ENCODE measurements at places on chromosomes 7 and 10. TPM values are rescaled to one million over a fixed set of nuclear protein-coding genes. Genes with fewer than 3 reads are reported as not detected.

The OAT gene
- 70.2 TPM for total RNA-seq

The PLEKHA8 gene
- total RNA-seq = 16.4 TPM

The WEE2 gene
- total RNA-seq = not detected

The CAMK2B gene
- total RNA-seq = 0.27 TPM

The LRRN3 gene
- 0.32 TPM for total RNA-seq

The DPYSL4 gene
- total RNA-seq = not detected

The CTAGE4 gene
- 63.3 TPM for total RNA-seq

The MYOF gene
- 46.8 TPM for total RNA-seq

The NET1 gene
- total RNA-seq = 90.0 TPM

The MBLAC1 gene
- total RNA-seq = not detected

DNA sequence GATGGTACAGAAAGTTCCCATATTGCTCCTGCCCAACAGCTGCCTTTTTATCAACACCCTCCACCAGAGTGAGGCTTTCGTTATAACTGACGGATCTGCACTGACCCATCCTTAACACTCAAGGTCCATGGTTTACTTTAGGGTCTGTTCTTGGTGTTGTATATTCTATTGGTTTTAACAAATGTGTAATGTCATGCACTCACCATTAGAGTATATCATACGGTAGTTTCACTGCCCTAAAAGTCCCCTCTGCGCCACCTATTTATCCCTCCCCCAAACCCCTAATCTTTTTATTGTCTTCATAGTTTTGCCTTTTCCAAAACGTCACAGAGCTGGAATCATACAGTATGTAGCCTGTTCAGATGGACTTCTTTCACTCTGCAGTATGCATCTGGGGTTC, 102.8 kb upstream of the TNS3 start:
- DNase-seq = no peak

GRCh38 chr7:44073664-44074348, 8.4 kb upstream of the PGAM2 start:
- DNase-seq = peak; percentile 91

DNA sequence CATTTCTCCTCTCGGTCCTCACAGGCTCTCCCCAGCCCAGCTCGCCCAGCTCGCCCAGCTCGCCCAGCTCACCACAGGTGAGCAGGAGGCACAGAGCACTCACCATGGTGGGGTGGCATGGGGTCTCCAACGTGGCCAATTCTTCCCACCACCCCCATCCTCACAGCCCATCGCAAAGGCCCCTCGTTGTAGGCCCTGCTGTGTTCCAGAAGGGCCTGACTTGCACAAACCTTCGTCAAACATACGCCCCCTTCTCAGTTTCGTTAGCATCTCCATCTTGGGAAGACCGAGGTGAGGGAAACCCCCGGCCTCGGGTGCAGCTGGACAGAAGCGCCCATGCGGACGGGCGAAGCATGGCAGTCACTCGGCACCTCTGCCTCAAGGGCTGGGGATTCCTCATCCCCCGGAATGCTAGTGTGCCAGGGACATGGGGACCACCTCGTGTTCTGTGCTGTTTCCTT, 304.6 kb downstream of the TNS3 start:
- DNase-seq = no peak

DNA sequence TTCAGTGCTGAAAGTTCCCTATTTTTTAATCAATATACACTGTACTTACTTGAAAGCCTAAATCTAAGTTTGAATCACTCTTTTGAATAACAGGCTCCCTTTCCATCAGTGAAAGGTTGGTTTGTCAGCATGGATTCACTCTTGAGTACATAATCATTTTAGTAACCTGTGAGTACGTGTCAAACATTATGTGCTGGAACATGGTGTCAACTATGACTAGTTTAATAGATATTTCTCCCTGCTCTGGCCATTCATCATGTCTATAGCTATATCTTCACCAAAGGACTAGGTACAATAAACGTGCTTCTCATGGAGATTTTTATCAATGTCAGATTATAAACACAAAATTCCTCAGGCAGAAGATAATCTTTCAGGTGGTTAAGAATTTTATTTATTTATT, 61.7 kb upstream of the MDFIC start:
- DNase-seq = no peak

DNA sequence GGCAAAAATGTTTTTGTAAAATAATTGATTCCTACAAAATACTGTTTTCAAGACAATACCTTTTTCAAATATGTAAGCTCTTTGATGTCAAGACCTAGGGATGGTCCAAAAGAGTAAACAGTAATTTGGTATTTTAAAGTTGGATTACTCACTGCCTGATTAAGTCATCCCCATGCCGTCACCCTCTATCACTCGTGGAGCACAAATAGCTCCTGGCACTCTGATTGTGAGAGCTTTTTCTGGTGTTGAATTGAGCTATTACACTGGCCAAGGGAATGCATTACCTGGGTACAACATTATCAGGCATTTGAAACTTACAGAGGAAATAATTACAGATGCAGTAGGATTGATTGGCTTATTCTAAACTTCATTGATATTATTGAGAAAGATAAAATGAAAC, 231.9 kb upstream of the GRM3 start:
- DNase-seq = no peak

DNA sequence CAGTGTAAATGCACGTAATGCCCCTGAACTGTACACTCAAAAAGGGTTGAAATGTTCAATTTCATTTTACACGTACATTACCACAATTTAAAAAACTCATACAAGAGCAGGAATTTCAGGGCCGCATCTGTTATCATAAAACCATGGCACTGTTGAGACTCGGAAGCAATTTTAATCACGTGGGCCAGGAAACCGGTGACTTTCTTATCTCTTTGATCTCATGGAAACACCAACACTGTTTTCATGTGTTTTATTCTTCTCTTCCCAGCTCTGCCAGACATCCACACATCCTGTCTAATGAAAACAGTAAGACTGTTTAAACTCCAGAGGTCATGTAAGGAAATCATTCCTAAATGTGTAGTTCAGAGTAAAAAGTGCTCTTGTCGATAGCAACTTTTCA, 35.9 kb downstream of the PTPRE start:
- DNase-seq = no peak

GRCh38 chr10:21157664-21158063, 260.6 kb upstream of the NEBL start:
- DNase-seq = no peak

DNA sequence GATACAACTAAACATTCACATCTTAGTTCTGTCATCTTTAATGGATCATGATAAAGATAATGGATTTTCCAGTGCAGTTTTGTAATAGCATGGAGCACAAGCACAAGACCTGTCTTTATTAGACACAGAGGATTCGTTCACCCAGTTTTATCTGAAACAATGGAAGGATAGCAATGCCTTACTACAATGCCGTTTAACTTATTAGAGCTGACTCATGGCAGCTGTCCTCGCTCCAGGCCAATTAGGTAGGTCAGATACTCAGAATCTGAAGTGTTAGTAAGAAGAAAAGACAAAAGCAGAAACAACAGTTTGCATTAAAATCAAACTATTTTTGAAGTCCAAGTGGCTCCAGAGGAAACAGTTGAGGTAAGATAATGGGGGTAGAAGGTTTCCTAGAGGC, 12.8 kb downstream of the OR13A1 start:
- DNase-seq = no peak

- peak; percentile 26 for DNase-seq
Measured at GRCh38 chr10:22620140-22620857, 94.1 kb downstream of the PIP4K2A start.

- DNase-seq = no peak
Measured at GRCh38 chr7:28406192-28406591, 6.1 kb upstream of the CREB5 start.

- peak; percentile 38 for DNase-seq
Measured at GRCh38 chr10:35493196-35494118, 111.7 kb upstream of the GJD4 start.

- no peak for DNase-seq
Measured at GRCh38 chr7:6032641-6033040, 1.5 kb downstream of the ANKRD61 start.

GRCh38 chr7:20229646-20230500, 12.7 kb upstream of the MACC1 start:
- no peak for DNase-seq

DNA sequence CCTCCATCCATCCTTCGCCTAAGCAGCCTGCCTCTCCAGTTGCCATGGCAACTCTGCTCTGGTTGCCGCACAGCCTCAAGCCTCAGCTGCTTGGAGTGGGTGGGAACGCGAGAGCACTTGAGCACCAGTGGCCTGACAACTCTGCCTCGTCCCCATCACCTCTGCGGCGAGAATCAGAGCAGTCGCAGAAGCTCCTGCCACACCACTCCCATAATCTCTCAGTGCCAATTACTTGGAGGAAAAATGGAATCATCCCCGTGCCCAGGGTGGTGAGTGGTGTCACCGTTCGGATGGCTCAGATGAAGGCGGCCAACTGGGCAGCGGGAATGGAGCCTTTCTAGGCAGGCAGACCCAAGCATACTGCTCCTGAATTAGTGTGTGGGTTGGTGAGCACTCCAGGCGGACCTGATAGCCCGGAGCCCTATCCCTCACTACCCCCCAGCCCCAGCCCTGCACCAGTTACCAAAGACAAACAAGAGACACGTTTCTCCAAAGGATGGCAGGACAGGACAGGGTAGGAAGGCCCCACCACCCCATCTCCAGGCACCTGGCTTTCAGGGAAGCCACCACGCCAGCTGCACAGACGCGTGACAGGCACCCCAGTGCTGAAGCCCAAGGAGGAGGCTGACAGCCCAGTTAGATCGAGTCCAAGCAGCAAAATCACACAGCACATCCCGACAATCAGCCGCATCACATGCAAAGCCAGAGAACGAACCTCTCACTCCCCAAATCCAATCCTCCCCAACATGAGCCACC, 335.4 kb downstream of the PTPRN2 start:
- DNase-seq = no peak

DNA sequence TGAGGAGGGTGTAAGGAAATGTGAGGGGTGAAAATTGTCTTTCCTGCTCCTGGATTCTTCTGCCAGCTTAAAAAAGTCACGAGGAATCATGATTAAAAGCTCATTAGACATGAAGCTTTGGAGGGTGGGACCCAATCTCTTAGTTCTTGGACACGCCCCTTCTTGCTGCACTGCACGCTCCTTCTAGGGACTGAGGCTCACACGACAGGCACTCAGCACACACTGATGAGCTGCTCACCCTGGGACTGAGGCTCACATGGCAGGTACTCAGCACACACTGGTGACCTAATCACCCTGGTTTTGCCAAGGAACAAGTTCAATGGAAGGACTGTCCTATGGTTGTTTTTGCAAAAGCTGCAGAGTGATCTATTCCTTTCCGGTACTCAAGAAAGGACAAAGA, 65.8 kb upstream of the ELMO1 start:
- no peak for DNase-seq

DNA sequence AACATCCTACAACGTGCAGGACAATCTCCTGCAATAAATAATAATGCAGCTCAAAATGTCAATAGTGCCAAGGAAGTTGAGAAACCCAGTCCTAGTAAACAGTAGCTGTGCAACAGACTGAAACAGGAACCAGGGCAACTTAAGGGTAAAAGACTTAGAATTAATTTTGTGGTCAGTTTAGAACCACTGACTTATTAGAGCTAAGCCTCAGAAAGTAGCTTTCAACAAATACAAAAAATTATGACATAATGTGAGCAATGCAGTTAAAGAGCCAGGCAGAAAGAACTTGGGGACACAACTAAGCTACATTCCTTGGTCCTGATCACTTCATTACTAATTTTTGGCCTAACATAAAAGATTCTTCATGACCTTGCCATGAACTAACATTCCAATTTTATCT, 195.4 kb downstream of the MACC1 start:
- DNase-seq = no peak

GRCh38 chr10:72425133-72425532, 70.4 kb upstream of the DNAJB12 start:
- DNase-seq = no peak

DNA sequence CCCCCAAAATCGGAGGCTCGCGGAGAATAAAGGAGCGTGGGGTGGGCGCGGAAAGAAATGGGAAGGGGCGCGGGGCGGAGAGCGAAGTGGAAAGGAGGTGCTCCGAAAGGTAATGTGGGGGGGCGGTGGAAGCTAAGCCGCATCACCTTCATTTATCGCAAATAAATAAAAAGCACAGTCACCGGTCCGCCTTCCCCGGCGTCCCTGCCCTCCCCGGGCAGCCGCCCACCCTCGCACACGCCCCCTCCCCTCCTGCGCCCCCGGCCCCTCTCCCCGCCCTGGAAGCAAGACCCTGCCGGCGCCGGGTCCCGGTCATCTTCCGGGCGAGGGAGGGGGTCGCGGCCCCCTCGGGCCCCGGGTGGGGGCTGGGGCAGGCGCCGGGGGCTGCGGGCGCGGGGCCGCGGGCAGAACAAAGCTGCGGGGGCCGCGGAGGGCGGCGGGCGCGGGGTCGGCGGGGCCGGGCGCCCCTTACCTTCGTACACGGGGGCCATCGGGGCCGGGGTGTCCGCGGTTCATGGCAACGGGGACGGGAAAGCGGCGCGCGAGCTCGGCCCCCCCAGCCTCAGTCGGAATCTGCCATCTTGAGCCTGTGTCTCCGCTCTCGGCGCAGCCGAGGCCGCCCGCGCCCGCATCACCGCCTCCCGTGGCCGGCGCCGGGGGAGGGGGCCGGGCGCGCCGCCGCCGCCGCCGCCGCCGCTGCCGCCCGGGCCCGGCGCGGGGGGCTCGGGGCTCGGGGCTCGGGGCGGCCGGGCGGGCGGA, 486 bp downstream of the HIPK2 start:
- DNase-seq = peak; percentile 48

DNA sequence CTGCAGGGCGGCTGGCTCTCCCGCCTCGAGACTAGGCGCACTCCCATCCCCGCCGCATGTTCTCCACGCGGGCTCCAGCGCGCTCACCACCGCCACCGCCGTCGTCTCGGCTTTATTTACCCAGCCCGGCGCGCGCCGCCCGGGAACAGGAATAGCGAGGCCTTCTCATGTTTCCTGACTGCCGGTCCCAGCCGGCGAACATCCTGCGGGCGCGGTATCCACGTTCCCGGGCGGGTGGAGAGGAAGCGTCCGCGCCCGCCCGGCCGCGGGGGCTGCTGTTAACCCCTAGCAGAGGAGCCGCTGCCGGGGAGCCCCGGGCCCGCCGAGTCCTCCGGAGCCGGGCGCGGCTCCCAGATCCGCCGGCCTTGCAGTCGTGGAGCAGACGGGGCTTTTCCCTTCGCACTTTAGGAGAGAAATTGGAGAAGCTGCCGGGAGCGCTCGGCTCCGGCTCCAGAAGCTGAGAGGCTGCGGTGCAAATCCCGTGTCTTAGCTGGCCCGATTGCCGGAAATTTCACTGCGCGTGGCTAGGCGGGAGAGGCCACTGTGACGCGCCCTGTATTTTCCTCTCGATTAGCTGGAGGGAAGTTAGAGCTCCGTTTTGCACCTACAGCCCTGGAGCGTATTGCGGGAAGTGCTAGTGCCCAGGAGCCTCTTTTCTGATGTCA, at the start of gene MKX:
TSS of gene MKX (minus strand) at position 88 of the 665 bp plus-strand sequence. CDS start 2,404 bp downstream, outside the sequence.
- DNase-seq = peak; percentile 37
